ENCODE measurements at places on chromosomes 11 and 22.

- DNase-seq, result no peak
Observed at GRCh38 chr11:58647866-58648265, 25.4 kb downstream of the CNTF start.

DNA sequence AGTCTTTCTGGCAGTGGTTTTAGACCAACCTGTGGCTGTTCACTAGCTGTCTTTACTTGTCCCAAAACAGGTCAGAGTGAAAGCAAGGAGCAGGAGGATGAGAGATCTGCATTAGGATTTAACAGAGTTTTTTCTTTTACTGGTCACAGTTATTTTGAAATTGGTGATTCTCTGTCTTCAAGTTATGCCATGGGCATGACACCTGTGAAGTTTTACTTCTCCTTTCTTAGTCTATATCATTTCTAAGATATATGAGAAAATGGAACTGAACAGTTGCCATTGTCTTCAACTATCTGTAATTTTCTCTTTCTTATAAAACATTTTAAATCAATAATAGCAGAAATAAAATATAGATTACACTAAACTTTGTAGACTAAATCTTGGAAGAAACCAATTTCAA lies 60.6 kb downstream of the TRPC6 start:
- no peak for DNase-seq

DNA sequence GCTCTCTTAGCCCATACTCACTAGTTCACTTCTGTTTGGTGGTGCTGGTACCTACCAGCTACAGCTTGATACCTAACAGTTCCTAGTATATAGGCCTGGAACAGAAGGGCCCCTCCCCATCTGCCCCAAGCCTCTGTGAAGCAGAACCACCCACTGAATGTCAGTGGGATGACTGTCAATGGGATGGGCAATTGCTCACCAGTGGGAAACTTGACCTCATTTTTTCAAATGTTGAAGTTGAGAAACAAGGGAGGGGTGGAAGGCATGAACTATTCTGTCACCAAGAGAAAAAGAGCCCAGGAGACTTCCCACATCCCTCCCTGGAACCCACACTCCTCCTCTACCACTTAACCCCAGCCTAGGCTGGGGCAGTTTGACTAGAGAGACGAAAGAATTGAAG lies at the start of gene NLRP10:
NLRP10 (minus strand) TSS at position 62 of the 400 bp plus-strand sequence. CDS start 1,952 bp downstream, outside the sequence.
- DNase-seq, result peak; percentile 76

DNA sequence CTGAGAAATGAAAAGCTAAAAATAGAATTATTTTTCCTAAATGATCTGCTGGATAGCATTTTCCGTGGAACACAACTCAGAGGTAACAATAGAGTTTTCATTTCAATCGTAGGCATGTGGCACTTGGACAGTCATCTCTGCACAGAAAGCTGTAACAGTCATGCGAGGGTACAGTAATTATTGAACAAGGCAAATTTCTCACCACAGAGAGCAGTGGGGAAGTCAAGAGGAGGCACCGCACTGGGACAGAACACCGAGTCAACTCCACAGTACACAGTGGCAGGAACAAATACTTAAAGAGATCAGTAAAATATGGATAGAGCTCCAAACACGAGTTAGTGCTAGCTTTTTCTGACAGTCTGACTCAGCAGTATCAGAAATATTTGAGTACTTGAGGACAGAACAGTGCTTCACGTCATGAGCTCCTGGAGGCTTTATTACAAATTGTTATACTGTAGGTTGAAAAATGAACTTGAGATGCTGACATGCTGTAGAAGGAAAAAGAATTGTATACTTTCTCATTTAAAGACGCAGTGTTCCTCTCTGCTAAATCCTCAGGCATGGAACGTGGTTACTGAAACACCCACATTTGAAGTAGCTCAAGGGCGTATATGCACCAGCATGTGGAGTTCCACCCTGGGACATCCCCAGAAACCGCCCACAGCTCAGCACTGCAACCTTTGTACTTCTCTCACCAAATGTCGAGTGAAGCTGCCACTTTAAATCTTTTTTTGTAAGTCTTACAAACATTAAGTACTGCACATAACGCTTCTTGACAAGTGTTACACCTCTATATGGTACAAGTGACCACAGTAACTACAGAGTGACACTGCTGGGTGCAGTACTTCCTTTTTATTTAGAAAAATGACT lies 27.4 kb upstream of the YPEL1 start:
- DNase-seq, result no peak

GRCh38 chr11:77710358-77710757 lies 72.8 kb upstream of the CLNS1A start:
- no peak for DNase-seq

GRCh38 chr22:45286854-45287551 lies 2.3 kb downstream of the UPK3A start:
- no peak for DNase-seq

DNA sequence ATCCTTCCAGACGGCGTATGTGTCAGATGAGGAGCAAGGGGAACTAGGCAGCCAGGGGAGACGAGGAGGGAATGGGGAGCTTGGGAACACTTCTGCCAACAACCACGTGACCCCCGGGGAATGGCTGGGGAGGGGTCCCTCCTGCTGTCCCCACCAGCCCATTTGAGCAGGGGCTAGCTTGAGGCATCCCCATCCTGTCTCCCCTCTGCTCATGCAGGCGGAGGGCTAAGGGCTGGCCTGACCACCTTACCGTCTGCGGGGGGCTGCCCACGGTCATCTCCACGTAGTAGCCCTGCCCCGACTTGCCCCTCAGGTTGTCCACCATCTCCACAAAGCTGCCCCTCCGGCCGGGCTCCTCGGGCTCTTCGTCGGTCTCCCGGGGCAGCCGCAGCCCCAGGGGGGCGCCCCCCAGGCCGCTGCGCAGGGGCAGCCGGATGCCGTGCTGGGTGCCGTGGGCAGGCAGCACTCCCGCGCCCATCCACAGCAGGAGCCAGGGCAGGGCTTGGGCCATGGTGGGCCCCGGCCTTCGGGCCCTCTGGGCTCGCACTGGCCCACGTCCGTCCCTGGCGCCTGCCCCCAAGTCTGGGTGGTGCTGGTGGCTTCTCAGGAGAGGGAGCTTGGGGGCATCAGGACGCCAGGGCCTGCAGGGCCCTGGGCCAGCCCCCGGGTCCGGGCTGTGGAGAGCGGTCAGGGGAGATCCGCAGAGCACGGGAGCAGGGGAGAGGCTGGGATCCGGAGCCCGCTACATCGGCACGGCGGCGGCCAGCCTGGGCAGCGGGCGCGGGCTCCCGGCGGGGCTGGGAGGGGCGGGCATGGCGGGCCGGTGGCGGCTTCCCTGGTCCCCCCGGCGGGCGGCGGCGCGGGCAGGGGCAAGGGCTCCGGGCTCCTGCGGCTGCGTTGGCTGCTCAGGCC lies 515 bp downstream of the BACE1 start:
- DNase-seq, result no peak

DNA sequence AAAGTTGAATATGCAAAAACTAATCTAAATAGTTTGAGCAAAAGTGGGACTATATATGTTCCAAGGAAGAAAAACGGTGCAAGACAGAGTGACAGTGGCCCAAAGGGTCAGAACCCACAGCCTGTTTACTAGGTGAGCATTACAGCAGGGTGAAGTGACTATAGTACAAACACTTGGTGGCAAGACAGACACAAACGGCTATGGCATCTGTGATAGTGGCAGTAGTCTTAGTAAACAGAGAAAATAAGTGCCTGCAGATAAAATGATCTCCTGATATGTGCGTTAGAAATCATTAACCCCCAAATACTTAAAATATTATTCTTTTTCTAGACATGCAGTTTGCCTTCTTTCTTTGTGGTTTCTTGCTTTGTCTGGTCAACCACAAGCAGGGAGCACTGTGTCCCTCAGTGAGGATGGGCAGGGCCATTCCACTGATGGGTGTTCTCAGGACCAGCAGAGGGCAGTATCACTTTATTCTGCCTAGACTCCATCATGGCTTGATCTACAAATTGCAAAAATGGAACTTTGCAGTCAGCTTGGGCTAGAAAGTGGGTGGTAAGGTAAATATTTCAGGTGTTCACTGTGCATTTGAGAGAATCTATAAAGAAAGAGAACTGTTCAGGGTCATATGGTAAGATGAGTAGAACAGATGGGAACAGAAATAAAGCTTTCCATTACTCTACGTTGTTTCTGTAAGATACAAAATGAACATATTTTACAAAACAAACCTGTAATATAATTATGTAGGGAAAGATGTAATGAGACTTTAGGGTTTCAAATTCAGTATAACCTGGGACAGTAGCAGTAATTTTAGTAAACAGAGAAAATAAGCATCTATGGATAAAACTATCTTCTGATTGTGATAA lies 198.2 kb downstream of the SWAP70 start:
- DNase-seq, result peak; percentile 72

DNA sequence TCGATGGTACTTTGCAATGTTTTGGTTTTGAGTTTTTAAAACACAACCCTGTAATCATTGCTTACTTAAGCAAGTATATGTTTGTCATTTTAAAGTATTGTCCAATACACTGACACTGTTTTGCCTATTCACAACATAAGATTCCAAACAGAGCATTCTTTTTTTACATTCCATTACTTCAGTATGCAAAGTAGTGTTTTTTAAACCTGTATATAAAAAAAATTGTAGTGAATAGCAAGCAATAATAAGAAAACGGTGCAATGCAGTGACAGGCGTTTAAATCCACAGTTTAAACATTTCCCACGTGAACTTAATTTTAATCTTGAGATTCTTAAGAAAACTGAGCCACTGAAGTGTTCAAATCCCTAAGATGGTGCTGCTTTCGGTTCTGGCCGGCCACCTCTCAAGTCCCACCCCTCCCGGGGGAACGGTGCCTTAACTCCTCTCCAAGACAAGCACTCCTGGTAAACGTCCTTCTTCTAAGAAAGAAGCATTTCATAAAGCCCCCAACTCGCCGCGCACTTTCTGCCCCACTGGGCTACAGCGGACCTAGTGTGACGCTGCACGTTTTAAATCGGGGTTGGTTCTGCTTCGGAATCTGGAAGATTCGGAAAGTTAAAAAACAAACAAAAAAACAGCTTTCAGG lies 2.9 kb downstream of the PGR start:
- peak; percentile 8 for DNase-seq

- DNase-seq, result no peak
Observed at GRCh38 chr22:43154887-43155536, 3.7 kb downstream of the TSPO start.

GRCh38 chr11:17400048-17400775 lies 11.8 kb upstream of the KCNJ11 start:
- DNase-seq, result no peak

DNA sequence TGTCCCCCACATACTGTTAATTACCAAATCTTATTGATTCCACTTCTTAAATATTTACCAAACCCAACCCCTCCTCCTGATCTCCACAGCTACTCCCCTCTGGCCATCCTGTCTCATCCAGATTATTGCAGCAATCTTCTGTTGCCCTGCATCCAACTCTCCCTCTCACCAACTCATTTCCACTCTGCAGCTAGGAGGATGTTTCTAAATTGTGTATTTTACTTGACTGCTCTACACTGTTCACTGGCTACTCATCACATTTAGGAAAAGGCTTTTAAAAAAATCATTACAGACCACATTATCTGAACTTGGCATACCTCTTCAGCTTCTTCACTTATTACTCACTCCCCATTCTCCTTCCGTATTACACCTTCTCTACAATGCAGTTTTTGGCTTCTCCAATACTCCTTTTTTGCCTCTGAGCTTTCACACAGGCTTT lies 117.9 kb downstream of the ATG16L2 start:
- peak; percentile 34 for DNase-seq

- DNase-seq, result no peak
Observed at GRCh38 chr11:35798983-35799382, 136.4 kb downstream of the TRIM44 start.

DNA sequence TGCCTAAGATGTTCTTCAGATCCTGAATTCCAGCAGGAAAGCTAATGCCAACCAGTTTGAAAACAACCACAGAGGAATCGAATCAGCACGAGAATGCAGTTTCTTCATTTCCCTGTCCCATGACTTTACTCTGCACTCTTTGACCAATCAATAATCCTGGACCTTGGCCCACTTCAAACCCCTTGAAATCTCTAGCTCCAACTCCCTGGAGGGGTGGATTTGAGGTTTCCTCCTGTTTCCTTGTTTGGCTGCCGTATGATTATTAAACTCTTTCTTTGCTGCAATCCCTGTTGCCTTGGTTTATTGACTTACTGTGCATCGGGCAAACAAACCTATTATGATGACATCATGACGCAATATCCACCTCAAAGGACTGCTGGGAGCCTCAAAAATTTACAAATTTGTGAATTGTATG lies 109.3 kb downstream of the FBXO7 start:
- DNase-seq, result peak; percentile 99

- peak; percentile 24 for DNase-seq
Observed at GRCh38 chr11:35605706-35606105, 12.6 kb upstream of the FJX1 start.

DNA sequence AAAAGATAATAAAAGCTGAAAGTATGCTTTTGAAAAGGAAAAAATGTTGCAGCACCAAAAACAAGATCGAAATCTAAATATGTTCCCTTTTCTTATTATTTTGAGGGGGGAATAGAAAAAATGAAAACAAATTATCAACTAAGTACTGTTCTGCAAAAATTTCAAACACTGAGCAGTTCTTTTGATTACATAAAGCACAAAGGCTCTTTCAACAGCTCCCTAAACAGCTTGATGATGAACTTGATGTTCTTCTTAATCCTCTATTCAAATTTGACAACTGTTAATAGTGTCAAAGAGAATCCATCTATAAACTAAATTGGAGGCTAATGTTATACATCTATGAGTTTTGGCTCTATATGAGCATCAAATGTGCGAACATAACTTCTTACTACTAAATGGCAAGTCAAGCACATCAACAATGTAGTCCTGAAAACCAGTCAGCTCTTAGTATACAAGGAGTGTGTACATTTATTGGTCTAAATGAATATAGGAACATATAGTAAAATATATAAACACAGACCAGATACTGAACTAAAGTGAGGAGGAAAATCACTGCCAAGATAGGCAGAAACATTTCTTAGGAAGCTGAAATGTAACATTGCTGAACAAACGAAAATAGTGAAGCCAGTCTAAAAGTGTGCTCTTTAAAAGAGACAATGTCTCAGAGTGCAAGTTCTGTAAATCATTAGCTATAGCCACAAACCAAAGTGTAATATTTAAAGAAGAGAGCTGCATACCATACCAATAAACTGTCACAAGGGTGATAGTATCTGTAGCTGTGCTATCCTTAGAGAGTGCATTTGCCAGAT lies 94.3 kb downstream of the SOX6 start:
- no peak for DNase-seq

DNA sequence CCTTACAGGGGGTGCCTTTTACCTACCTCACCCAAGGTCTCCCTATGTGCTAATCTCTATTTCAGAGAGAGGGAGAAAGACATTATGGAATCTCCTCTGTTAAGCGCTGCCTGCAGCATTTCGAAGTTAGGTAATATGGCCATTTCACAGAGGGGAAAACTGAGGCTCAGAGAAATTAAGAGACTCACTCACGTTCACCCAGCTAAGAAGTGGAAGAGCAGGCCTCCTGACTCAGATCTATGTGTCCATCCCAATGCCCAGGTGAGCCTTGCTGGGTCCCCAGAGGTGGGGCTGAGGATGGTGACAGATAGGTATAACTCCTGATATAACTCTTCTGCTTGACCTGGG lies 147.0 kb downstream of the FBXO7 start:
- no peak for DNase-seq

Data from fibroblast of gingiva (primary cell).